ENCODE measurements at places on chromosomes 4 and X.

DNA sequence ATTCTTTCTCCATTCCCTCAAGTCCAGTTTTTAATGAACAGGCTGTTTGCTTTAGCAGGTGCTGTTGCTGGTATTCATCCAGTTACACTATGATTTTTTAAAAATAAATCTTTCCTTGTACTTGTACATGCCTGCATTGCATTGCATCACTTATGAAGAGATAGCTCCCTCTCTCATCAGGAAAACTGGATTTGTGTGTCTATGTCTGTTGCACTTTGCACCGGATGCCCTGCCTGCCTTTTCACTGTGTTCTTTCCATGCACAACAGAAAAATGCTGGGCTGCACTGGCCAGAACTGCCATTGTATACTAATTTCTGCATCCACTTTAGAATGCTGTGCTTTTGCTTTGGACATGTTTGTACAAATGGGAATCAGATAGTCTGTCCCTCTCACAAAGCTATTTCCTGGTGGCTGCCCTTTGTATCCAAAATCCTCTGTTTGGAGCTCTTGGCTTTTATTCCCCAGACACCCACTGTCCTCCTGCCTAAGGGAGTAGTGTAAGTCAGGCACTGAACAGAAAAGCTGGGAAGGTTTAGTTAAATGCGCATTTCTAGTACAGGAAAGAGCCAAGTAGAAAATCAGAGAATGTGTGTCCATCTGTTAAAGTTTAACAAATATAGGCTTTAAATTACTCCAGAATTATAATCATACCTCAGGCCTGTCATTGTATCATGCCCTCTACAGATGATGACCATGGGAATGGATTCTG, 119.1 kb downstream of the MBNL3 start:
- DNase-seq, result no peak

GRCh38 chrX:23385242-23385641, 50.6 kb downstream of the PTCHD1 start:
- DNase-seq, result no peak

- no peak for DNase-seq
Observed at GRCh38 chrX:14922437-14922836, 49.2 kb downstream of the MOSPD2 start.

GRCh38 chrX:50705042-50705441, 109.0 kb downstream of the SHROOM4 start:
- no peak for DNase-seq

DNA sequence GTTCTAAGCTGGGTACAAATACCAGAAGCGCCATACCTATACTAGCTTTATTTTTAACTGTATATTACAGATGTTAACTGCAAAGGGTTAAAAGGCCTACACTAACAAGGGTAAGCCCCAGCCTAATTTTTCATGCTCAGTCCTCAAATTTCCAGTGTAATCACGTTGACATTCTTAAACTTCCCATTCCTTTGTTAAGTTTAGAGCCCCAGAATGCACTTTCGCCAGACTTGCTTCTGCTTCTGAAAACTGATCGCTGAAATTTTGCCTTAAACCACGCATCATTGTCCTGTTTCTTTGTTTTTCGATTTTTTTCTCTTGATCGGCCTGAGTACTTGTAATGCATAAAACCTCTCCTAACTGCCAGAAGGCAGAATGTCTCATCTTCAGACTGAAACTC, 2141.9 kb upstream of the AGA start:
- no peak for DNase-seq

DNA sequence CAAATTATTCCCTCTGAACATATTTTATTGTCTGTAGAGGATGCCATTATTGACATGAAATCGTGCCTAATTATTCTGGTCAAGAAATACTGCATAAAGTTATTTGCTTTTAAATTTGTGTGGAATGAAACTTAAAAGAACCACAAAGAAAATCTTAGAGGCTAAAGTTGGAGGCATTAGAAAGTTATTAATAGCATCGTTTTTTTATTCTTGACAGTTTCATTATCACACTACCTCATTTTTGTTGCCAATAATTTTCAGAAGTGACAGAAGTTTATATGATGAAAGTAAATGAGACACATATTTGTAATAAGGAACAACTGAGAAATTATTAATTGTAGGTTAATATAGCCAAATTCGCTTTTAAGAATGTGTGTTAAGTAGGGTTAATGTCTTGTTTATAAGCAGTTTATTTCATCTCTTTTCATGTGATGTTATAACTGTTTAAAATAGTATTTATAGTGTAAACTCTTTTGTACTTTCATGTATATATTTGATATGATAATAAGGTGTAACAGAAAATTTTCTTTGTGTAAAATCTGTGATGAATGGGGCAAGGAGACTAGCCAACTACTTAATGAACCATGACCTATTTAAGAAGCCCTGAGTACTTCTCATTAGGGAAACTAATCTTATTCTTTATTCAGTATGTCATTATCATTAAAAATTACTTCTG, 54.5 kb upstream of the GRIA2 start:
- DNase-seq, result no peak
